ENCODE measurements at places on chromosomes 11 and 22.

- no peak for DNase-seq
Measured at GRCh38 chr11:69746140-69746539, 29.0 kb downstream of the FGF4 start.

DNA sequence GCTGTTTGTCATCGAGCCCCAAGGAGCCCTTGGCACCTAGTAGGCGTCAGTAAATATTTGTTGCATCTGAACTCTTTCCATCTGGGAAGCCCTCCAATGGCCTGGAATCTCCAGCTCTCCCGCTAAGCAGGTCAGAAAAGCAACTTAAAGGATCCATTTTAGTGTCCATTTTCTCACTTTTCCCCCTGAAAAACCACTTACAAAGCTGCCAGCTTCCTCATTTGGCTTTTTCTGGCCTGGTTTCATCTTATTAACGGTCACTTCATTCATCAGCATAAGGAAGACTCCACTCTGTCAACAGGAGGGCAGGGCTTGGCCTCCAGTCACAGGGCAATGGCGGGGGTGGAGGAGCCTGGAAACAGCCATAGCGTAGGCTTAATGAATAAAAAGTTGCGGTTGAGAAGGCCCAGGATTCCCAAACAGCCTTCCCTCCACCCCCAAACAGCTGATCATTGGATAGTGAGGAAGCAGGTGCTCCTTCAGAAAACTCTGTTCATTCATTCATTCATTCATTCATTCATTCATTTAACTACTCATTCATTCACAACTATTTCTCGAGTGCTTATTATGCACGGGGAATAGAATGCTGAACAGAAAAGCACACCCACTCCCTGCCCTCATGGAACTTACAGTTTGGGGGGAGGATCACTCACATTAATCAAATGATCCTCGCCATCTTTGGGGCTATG lies 104.5 kb upstream of the RCN1 start:
- no peak for DNase-seq

- no peak for DNase-seq
Measured at GRCh38 chr11:28770806-28771205, 662.6 kb downstream of the METTL15 start.

- no peak for DNase-seq
Measured at GRCh38 chr11:70504246-70505020, 106.1 kb downstream of the CTTN start.

DNA sequence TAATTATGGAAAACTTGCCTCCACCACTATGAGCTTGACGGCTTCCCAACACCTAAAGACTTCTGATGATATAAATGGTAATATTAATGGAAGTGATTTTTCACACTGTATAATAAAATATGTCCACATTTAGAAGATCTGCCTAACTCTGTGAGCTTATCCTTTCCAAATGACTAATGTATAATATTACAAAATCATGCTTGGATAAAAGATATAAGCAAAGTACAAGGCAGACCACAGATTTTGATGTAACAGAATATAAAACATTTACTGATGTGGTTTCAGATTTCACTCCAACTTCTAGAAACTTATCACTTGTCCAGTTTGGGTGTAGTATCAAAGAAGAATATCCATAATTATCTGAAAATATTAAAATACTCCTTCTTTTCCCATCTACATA lies 36.9 kb downstream of the GALNT18 start:
- DNase-seq, result no peak

- DNase-seq, result no peak
Measured at GRCh38 chr11:107683807-107684206, 28.0 kb downstream of the SLN start.

GRCh38 chr22:38030311-38031133 lies 26.7 kb upstream of the PICK1 start:
- no peak for DNase-seq

- no peak for DNase-seq
Measured at GRCh38 chr11:27977031-27977430, 130.9 kb downstream of the KIF18A start.

- DNase-seq, result no peak
Measured at GRCh38 chr11:12692229-12693075, 18.2 kb downstream of the TEAD1 start.

DNA sequence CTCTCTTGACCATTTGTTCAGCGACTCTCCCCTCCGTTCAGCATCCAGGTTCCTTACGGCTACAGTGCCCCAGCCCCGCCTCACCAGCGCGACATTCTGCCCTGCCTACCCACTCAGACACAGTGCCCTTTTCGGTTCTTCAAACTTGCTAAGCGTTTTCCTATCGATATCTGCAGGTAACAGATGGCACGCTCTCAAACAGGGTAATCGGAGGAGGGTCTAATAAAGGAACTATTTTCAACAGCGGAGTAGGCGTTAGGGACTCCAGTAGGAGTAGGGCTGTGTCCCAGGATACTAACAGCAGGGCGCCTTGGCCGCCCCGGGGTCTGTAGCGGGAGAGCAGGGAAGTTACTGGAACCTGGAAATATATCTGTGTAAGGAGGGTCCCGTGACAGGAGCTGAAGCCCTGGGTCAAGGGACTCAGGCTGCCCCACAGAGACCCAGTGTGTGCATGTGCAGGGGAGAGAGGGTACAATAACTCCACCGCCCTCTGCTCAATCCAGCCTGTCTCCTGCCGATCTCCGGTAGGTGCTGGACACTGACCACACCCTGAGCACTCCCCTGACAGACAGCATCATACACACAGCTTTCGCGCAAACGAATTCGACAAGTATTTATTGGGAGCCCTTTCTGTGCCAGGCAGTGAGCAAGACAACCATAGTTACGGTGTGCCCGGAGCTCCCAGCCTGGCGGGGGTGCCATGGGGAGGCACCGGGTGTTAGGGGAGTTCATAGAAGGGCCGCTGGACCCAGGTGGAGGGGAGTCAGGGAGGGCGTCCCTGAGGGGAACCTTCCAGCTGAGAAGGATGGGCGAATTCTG lies 2.1 kb downstream of the KLHL35 start:
- DNase-seq, result no peak

DNA sequence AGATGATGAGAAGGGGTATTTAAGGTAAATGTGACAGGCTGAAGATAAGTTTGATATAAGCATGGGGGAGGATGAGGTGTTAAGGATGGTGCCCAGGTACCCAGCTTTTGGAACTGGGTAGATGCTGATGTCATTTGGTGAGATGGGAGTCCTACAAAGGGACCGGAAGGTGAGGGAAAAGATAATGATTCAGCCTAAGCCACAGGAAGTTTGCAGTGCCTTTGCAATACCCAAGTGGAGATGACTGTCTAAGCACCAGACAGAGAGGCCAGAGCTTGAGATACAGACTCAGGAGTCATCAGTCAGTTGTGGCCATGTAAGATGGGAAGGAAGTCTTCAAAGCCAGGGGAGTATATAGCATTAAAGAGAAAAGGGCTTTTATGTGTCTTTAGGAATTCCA lies 30.0 kb upstream of the SMCO4 start:
- no peak for DNase-seq

DNA sequence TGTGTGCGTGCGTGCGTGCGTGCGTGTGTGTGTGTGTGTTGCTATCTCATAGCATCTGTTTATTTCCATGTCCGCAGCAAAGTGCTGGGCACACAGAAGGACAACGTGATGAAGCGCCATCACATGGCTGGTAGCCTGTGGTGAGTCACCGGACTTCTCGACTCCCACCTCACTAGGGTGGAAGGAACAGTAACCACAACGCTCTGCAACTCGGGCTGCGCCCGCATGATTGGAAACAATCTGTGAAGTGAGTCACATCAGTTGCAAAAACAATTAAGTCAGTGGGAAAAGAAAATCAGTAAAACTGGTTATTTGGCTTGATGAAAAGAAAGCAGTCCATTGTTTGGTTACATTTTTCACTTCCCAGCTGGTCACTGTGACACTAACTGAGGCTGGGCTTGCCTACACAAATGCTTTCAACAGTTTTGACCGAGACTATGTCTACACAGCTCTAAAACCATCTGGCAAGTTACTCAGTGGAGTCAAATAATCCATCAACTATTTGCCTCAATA lies 437.3 kb upstream of the CADM1 start:
- DNase-seq, result peak; percentile 7

DNA sequence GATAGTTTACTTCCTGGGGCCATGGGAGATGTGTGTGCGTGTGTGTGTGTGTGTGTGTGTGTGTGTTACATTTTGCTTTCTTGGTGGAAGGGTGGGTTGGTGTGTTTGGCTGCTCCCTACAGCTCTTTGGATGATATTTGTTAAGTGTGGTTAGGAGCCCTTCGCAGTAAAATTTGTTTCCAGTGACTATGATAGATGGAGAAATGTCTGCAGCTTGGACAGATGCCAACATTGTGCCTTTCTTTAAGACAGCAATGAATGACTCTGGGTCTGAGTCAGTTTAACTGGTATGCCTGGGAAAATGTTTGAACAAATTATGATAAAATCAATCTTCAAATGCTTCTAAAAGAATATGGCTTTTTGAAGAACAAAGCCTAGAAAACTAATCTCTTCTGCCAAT lies 102.7 kb upstream of the TRPC6 start:
- no peak for DNase-seq

DNA sequence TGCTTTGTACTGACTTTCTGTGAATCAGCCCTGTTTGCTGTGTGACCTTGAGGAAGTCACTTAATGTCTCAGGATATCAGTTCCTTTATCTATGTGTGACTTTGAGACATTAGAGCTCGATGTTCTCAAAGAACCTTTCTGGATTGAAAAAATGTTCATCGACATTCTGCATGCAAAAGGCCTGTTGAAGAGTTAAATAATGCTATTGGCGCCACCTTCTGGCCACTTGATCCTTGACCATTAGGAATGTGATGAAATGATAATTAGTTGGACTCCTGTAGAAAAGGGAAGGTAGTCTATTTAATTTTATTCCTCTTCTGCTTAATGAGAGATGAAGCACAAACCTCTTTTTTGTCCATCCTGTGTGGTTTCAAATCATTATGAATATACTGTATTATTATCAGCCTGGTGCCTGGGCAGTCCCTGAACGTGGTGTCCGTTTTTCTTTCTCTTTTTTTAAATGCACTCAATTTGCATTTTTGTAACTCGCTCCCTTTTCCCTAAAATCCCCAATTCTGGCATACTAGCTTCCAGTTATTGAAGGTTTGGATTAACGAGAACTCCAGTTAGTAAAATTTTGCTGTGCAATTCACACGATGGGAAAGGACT lies 20.7 kb downstream of the ELF5 start:
- peak; percentile 43 for DNase-seq

GRCh38 chr11:59247531-59248227 lies 35.0 kb upstream of the MPEG1 start:
- DNase-seq, result no peak

DNA sequence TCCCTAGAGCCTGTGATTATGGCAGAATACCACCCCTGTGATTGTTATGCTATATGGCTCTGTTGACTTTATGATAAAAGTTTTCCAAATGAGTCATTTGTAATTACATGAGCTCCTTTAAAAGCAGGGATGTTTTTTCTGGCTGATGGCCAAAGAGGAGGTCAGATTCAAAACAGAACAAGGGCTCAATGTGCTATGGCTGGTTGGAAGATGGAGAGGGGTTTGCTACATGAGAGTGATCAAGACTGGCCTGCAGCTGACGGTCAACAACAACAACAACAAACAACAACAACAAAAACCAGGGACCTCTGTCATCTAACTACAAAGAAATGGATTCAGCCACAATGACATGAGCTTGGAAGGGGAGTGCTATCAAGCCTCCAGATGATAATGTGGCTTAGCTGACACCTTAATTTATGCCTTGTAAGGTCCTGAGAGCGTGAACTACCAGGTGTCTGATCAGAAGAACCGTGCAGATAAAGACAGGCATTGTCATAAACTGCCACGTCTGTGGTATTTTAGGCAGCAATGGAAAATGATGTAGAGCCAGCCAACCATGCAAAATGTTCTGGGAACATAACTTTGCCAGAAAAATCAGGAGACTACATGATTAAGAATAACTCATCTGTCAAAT lies 47.2 kb downstream of the PIWIL3 start:
- DNase-seq, result no peak

- no peak for DNase-seq
Measured at GRCh38 chr22:37126383-37126782, 16.9 kb upstream of the TMPRSS6 start.

DNA sequence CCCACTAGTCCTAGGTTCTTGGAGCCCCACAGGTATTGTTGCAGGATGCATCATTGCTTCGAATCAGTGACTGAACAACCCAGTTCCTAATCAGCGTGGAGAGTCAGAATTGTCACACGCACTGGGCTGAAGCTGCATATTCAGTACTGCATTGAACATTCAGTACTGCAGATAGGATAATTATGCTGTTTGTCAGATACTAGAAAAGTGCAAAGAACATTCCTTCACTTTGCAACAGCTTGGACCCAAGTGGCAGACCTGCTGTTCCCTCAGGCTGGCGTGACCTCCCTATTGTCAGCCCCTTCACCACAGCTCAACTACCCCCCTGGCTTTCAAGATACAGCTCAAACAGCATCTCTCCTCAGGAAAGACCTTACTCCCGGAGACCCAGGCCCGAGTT lies 27.6 kb downstream of the NF2 start:
- DNase-seq, result no peak

GRCh38 chr22:48560836-48561235 lies 1266.8 kb downstream of the BRD1 start:
- no peak for DNase-seq

- no peak for DNase-seq
Measured at GRCh38 chr11:86802601-86803051, 2.3 kb downstream of the PRSS23 start.

- DNase-seq, result no peak
Measured at GRCh38 chr11:62794201-62794775, 2.5 kb upstream of the TMEM223 start.

- no peak for DNase-seq
Measured at GRCh38 chr11:36193721-36194120, 95.5 kb downstream of the COMMD9 start.

DNA sequence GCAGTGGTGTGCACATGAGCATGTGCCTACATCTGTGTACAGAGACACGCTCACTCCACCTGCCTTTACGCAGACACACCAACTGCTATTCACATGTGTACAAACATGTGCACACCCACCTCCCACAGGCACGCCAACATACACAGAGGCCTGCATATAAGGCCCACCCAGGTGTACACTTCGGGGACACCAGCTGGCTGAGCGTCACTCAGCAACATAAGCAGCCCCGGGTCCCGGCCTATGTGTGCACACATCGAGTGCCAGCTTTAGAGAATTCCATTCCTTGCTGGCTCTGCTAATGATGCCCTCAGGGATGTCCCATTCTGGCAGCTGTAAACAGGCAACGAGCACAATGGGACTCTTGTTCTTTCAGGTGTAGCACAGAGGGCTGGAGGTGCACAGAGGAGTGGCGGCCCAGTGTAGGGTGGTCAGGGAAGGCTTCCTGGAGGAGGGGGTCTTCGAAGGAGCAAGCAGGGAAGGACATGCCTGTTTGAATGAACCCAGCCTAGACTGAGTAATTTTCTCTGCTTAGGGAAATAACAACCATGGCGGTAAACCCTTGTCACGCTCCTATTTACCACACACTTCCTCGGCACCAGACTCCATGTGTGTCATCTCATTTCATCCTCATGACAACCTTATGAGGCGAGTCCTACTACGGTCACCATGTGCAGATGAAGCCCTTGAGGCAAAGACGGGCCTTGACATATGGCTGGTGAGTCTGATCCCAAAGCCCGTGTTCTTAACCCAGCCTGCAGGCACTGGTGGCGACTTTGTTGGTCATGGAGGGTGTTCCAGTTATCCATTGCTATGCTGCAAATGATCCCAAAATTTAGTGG lies 35.1 kb downstream of the RPL3 start:
- DNase-seq, result no peak

GRCh38 chr11:108866781-108867180 lies 201.9 kb downstream of the DDX10 start:
- no peak for DNase-seq
